ENCODE measurements at places on chromosomes 16 and 17. TPM values are rescaled to one million over a fixed set of nuclear protein-coding genes. Genes with fewer than 3 reads are reported as not detected.

Gene TBC1D3D
- not detected for total RNA-seq

Gene ARMC7
- 1.8 TPM for total RNA-seq

Gene ITGAL
- total RNA-seq: not detected

Gene TP53TG3C
- not detected for total RNA-seq

Gene CDK5R1
- 0.65 TPM for total RNA-seq

Gene CLEC3A
- not detected for total RNA-seq

Gene PYCARD
- 29.9 TPM for total RNA-seq

Gene CACNG1
- total RNA-seq: not detected

Gene ZSCAN10
- total RNA-seq: not detected

Gene TPSB2
- not detected for total RNA-seq

Gene JUP
- total RNA-seq: 10.4 TPM

Gene KRTAP4-4
- total RNA-seq: not detected

Gene APRT
- total RNA-seq: 39.3 TPM

Gene UMOD
- not detected for total RNA-seq

Gene ZNF597
- 3.2 TPM for total RNA-seq

Gene SLC7A5
- 37.8 TPM for total RNA-seq

Gene TPSD1
- total RNA-seq: not detected

Gene SLC12A3
- not detected for total RNA-seq

Gene EVI2A
- 6.7 TPM for total RNA-seq

Gene C16orf96
- 0.12 TPM for total RNA-seq

Gene ZFHX3
- 11.7 TPM for total RNA-seq

Gene SPNS3
- total RNA-seq: not detected

Gene TVP23A
- total RNA-seq: not detected

Measured in hair follicle dermal papilla cell (primary cell).